ENCODE measurements at places on chromosomes 6 and 20.
A peak's percentile ranks its signal among the peaks of the same experiment; 100 is the strongest.

DNA sequence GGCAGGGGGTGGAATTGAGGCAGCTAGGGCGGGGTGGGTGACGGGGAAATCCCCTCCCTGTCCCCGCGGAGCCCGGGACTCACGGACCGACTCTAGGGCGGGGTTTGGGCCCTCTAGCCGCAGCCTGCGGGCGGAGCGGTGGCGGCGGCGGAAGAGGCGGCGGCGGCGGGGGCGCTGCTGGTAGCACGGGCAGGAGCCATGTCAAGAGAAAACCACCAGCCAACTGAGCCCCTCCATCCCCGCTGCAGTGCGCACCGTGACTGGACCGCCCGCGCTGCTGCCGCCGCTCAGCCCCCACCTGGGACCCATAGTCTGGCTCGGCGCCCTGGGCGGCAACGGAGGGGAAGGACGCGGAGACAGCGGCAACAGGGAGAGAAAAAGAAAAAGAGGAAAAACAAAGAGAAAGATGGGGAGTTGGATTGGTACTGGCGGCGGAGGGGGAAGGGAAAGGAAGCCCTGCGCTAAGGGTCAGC lies 1.2 kb upstream of the C6orf62 start:
- DNase-seq = peak; percentile 74

- DNase-seq = no peak
Observed at GRCh38 chr6:33433001-33433543, 13.2 kb downstream of the SYNGAP1 start.

DNA sequence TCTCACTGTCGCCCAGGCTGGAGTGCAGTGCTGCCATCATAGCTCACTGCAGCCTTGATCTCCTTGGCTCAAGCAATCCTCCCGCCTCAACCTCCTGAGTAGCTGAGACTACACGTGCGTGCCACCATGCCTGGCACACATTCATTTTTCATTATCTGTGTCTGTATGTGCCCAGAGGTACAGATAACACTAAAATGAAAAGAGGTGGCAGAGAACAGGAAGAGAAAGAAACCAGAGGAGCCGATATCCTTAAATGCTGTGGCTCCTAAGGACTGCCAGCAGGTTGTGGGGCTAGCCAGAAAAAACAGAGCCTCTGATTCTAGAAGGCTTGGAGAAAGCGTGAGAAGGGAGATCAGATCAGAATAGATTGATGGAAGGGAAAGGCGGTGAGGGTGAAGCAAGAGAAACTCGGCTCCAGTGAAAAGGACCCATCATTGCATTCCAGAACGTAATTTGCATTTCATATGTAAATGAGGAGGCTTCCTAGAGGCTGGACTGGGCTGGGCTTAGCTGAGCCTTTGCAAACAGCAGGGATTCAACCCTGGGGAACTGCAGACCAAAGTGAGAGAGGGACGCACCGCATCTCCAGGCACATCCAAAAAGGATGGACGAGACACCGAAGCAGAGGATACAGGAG lies 64.2 kb downstream of the GCNT2 start:
- DNase-seq = no peak

DNA sequence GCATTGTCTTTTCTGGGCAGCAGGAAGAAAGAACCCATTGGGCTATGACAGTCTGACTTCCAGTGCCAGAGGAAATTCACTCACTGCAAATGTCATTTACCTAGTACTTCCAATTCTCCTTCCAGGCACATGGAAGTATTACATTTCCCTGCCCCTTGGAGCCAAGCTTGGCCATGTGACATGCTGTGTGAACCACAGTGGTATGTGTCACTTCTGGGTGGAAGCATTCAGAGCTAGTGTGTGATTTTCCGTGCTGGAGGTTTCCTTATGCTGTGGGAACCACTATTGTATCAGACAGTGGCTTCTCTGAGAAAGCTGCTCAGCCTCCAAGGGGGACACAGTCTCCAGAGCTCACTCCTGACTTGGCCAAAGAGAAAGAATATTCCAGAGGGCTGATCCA lies 387.6 kb downstream of the CDC5L start:
- no peak for DNase-seq

DNA sequence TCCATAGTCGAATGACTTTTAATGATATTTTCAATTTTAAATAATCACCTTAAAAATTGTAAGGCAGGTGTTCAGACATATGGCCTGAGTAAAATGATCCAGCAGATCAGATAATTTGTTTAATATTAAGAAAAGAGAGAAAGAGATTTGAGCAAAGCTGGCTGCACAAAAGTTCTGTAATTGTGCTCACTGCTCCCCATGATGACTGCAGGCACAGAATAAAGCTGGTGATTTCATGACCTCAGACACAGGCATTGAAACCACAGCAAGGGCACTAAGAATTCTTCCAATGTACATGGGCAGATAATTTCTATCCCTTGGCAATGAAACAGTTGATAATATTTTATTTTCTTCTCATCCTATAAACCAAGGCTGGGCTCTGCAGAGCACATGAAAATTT lies 553.1 kb downstream of the NKAIN2 start:
- DNase-seq = no peak

DNA sequence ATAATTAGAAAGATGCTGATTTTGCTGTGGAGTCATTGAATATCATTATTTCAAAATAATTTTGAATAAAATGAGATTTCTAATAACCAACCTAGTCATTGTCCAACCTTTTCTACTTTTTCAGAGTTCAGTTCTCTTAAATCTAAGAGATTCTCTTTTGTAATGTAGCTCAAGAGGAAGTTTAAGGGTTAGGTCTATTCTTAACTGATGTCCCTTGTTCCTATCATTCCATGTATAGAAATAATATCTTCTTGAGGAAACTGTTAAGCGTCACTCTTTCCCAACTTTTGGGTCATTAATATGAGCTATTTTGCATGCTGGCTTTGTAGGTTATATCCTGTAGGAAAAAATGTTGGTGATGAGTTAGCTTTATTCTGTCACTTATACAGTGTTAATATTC lies 27.0 kb downstream of the RNF144B start:
- DNase-seq = no peak

DNA sequence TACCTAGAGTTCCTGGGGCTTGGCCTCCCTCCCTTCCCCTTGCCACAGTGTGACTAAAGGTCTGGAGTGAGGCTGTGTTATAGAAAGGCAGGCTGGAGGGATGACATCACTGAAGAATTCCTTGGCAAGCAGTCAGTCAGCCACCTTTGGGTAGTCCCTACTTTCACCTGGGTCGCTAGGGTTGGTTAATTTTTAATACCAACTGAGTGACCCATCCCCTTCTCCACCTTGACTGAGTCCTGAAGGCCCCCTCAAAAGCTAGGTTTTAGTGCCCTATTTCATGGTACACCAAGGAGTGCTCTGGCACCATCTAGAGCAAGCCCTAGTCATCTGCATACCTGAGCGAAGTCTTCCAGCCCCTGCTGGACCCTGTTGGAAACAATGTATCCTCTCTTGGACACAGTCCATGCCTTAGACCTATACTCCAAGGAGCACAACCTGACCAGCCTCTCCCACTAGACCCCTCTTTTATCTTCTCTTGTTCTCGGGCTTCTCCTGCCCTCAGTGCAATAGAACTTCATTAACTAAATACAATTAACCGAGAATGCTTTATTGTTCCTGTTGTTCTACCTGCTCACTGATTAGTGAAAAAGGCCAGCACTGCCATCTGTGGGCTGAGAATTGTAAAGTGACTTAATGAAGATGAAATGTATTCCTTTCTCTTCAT lies 44.6 kb downstream of the RIN2 start:
- no peak for DNase-seq

GRCh38 chr20:3239026-3239866 lies at the start of gene SLC4A11:
SLC4A11 (minus strand) TSS chr20:3239190; CDS start chr20:3239137, 53 bp downstream.
- DNase-seq = no peak

- DNase-seq = no peak
Observed at GRCh38 chr6:155444120-155444917, 11.3 kb downstream of the NOX3 start.

DNA sequence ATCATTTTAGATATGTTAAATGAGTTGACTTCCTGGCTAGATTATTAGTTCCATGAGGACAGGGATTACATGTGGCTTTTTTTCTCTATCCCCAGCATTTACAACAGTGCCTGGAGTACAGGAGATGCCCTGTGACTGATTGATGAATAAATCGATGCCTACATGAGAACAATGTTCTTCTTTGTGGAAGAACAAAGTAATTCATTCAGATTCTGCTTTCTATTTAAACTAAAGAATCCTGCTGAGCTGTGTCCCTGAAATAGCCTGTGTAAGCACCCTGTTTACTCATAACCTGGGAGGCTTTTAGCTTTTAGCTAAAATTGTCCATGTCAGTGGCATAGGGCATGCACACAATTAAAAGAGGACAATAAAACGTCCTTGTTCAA lies 125.1 kb upstream of the BTBD3 start:
- DNase-seq = no peak

DNA sequence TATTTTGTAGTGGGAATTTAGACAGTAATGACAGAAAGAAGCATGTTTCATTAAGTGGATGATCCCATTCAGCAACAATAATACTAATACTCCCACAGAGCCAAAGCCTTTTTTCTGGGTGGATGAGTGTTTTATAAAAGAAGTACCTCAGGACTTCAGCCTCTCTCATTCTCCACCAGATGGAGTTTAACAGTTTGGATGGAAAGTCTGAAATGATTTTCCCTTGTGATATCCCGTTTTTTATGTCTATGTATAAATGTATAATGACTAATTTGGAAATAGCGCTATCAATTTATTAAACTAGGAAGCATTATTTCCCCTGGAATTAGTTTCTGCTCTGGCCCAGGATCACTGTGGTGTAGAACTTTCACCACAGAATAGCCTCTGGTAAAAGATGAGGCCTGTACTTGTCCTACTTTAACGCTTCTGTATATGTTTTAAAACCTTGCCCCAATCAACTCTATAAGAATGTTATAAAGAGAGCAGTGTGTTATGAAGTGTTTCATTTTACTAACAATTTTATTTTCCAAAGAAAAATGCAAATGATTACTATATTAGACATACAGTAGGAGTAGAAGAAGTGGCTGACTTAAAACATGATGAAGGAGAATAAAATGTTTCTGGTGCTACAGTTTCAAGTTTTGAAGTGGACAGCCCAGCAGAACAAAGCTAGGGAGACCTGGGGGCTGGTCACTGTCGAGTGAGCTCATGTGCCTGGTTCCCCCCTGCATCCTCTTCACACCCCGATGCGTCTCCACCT lies 135.6 kb downstream of the HIVEP1 start:
- DNase-seq = no peak

DNA sequence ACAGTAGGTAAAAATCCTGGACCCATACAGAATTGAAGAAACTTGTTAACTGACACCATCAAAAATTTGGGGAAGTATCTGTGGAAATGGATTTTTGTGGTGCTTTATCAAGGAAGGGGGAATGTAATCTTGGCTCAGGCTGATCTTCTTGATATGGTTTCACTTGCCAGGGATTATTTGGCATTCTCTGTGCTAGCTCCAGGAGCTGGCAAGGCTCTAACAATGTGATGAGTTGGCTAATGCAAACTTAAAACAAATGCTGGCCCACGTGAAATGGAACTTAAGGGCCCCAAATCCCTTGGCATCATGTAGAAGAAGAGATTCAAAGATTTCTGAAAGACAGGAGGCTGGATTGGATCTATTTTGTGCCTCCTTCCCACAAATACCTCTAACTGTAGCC lies 13.1 kb downstream of the KCNS1 start:
- no peak for DNase-seq

DNA sequence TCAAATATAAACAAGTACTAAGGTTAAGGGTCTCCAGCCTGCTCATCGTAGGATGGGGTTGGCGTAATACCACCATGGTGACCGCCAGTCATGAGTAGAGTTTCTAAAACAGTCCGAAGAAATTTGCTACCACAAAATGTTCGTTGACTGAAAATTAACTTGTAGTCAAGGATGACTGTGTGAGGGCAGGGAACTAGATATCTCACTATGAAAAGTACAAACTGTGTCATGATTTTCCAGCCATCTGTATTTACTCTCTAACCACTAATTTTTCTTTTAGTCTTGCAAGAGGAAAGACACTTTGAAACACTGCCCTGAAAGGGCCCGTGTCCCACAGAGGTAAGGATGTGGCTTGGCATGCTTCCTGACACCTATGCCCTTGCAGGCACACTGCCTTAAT lies 99.7 kb downstream of the IRF4 start:
- DNase-seq = no peak

- no peak for DNase-seq
Observed at GRCh38 chr6:7933794-7934193, 23.2 kb upstream of the TXNDC5 start.

GRCh38 chr6:122995921-122996793 lies at the start of gene CLVS2:
CLVS2 (plus strand) TSS chr6:122996235; CDS start chr6:122997778, 1,543 bp downstream.
- no peak for DNase-seq

GRCh38 chr6:53273370-53273769 lies 75.4 kb downstream of the ELOVL5 start:
- no peak for DNase-seq

GRCh38 chr6:158231551-158232315 lies 63.6 kb downstream of the GTF2H5 start:
- peak; percentile 47 for DNase-seq

GRCh38 chr20:25273541-25274358 lies 25.9 kb downstream of the PYGB start:
- DNase-seq = no peak

GRCh38 chr6:10425975-10426780 lies 11.3 kb upstream of the TFAP2A start:
- no peak for DNase-seq

- no peak for DNase-seq
Observed at GRCh38 chr20:37436527-37437186, 84.4 kb upstream of the NNAT start.

GRCh38 chr6:95185874-95186273 lies 391.5 kb upstream of the MANEA start:
- DNase-seq = no peak

GRCh38 chr6:42841844-42842584 lies 37.4 kb upstream of the RPL7L1 start:
- DNase-seq = no peak

- DNase-seq = no peak
Observed at GRCh38 chr6:3501826-3502500, 45.1 kb upstream of the SLC22A23 start.

- DNase-seq = no peak
Observed at GRCh38 chr20:38426006-38426897, 8.9 kb downstream of the SNHG17 start.

GRCh38 chr6:8180327-8181159 lies 78.2 kb upstream of the EEF1E1 start:
- DNase-seq = no peak

GRCh38 chr6:153568628-153569027 lies 437.5 kb upstream of the RGS17 start:
- DNase-seq = no peak

DNA sequence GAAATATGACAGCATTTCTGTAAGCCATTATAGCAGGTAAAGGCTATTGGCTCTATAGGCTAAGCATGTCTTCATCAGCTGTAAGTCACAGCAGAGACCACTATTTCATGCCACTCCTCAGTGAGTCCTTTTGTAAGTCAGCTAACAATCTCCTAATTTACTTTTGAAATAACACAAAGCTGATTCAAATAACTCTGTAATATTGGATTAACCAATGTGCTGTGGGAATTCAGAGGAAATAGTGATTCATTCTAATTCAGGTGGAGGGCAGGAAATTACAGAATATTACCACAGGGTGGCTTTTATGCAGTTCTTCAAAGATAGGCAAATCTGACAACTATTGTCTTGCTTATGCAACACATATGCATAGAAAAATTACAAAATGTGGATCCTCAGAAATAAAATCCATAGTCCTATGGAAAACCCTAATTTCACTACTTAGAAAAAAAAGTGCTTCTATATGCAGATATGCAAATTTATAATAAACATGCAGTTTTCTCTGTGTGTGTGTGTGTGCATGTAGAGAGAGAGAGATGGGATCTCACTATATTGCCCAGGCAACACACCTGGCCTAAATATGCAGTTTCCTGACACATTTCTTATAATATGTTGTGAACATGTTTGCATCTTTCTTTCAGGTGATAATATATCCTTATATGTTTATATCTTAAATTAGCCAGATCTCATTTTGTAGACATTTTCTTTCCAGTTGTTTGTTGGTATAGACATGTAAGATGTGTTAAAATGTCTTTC lies 4.8 kb upstream of the SMIM28 start:
- DNase-seq = no peak
